ENCODE measurements at places on chromosomes 16 and 17.
A peak's percentile ranks its signal among the peaks of the same experiment; 100 is the strongest.

- DNase-seq: no peak
Observed at GRCh38 chr17:49497148-49498028, 2.3 kb downstream of the NGFR start.

DNA sequence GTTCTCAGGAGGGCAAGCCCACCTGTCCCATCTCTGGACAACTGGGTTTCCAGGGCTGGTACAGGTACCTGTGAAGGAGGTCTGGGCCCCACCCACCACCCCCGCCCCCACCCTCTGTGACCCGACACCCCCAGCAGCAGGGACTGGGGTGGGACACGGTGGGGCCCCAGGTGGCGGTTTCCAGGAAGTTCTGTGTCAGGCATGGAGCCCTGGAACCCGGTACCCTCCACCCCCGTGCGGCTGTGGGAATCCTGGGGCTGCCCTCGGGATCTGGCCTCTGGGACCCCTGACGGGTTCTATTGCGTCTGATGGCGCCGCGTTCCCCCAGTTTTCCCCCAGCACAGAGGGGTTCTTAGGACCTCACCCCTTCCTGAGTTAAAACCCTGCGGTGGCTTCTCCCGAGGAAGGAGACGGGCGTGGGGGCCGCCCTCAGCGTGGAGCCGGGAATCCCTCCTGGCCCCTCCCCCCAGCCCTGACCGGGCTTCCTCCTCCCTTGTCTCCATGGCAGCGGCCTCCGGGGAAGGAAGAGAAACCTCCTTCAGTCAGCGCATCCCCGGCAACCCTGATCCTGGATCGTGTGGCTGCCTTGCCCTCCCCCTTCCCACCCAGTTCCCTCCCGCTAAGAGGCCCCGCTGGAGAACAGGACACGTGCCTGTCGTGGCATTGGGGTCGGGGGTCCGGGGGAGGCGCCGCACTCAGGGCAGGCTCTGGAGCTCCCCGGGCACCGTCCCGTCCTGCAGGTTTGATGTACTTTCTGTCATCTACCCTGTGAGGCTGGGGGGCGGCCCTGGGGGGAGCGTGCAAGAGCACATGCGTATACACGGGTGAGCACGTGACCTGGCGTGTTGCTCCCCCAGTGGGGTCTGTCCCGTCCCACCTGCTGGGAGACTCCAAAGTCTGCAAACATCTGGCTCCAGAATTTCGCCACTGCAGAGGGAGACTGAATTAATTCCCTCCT, 30.3 kb downstream of the CACNA1H start:
- DNase-seq: peak; percentile 6

GRCh38 chr16:83037884-83038283, 411.1 kb downstream of the CDH13 start:
- no peak for DNase-seq

GRCh38 chr17:62805234-62805633, 2.9 kb downstream of the MARCHF10 start:
- DNase-seq: no peak

All from NCI-H524 treated with DMSO at 0.1 percent for 48 hours (cell line).